ENCODE measurements at places on chromosomes 12 and 14.

GRCh38 chr12:64110864-64111263 lies 111.2 kb downstream of the KICS2 start:
- no peak for DNase-seq

- no peak for DNase-seq
Measured at GRCh38 chr12:65327207-65328076, 49.0 kb downstream of the MSRB3 start.

- DNase-seq = no peak
Measured at GRCh38 chr12:96007729-96008128, 11.6 kb upstream of the HAL start.

GRCh38 chr12:21656905-21657325 lies 727 bp downstream of the LDHB start:
- no peak for DNase-seq

DNA sequence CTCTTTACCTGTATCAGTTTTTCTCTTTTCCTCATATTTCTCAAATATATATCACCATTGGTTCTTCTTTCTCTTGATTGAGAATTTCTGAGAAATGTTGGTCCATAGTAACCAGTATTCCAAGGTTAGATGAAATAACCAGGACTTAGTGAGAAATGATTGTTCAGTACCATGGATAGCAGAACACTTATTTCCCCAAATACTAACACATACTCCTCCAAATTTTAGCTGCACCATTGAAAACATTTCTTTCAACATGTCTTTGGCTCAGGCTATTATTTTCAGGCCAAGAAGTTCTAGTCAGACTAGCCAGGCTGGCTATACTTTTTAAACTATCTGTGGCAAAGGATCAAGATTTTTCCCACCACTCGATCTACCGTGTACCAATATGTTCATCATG lies 113.3 kb downstream of the PTPRO start:
- DNase-seq = no peak

DNA sequence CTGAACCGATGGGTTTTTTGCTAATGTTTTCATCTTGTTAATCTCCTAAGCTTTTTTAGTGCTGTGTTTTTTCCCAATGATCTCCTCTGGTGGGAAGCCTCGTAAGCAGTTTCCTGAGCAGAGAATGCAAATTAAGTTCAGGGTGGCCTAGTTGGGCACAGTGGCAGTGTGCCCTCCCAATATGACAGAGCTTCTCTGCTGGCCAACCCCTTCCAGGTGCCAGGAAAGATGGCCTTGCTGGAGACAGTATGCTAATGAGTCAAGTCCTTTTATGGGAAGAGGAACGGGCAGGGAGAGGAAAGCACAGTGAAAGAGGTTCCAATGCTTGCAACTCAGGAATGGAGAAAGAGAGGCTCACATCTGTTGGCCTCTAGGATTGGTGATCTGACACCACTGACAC lies 115.8 kb downstream of the GCH1 start:
- no peak for DNase-seq

DNA sequence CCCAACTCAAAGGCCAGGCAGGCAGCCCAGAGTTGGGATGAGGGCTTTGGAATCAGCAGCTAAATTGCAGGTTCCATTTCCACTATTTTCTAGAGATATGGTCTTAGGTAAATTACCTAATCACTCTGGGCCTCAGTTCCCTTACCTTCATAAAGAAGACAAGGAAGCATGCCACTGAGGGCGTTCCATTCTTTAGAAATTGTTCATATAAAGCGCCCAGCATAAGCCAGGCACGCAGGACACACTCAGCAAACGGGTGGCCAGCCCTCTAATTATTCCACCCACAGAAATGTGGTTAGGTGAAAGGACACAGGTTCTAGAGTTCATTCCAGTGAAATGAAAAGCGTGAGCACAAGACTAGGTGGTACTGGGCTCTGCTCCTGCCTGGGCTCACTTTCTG lies 87.9 kb upstream of the BCL11B start:
- no peak for DNase-seq

DNA sequence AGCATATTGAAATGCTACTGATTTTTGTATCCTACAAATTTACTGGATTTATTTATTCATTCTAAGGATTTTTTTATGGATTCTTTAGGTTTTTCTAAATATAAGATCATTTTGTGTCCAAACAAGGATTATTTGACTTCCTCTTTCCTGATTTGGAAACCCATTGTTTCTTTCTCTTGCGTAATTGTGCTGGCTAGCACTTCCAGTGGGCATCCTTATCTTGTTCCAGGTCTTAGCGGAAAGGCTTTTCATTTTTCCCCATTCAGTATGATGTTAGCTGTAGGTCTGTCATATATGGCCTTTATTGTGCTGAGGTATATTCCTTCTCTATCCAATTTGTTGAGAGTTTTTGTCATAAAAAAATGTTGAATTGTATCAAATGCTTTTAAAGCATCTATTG lies 57.2 kb upstream of the RHOJ start:
- DNase-seq = no peak

DNA sequence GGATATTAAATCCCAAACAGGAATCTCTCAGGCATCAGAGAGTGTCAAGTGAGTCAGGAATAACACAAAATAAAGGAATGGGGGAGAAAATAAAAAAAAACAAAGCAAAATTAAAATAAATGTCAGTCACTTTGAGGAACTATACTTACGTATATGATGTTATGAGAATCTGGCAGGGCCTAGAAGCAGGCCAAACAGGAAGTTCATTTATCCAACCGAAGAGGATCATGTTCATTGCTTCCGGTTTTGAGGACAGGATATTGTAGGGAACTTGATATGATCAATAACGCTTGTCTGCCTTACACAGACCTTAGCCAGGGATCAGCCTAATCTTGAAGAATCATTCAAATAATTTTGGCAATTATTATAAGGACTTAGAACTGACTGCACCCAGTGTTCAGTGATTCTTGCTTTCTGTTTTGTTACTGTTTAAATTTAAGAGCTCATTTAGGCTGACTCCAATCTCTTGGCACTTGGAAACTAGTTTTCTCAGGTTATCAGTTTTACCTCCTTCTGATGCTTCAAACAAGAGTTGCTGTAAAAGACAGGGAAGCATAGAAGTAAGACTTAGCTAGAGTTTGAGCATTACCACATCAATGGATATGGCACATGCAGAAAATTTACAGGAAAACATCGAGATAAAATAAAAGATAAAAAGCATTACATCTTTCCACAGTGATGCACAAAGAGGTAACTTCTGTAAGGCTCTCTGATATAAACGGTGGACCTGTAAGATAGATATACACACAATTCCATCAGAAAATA lies 53.4 kb downstream of the ZFC3H1 start:
- no peak for DNase-seq

- DNase-seq = no peak
Measured at GRCh38 chr14:97414718-97415098, 617.5 kb downstream of the VRK1 start.

DNA sequence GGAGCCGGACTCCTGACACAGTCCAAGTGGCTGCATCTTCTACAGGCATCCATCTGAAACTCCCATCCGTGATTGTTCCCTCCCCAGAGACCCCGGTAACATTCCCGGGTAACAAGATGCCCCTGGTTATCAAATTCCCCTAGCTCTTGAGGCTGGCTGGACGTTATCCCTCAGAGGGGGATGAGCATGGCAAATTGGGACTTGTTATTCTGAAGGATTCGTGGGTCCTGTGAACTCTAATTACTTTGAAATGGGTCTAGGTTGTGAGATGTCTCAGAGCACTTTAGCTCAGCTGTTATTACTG lies 642 bp upstream of the PAN2 start:
- DNase-seq = no peak

DNA sequence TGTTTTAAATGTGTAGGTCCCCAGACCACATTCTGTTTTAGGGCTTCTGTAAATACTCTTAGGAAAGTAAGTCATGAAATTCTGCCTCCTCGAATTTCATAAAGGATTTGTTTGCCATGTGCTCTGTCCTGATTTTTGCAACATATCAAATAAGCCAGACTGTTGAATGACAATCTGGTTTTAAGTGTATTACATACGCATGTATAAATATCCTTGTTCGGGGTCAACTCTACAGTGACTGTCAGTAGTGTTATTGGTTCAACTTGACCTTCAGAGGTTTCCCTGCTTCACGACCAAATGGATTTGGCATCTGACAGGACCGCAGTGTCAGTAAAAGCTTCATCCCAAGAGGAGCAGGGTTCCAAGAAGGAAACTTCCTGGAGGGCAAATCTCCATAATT lies 52.7 kb downstream of the PPM1A start:
- DNase-seq = no peak

- DNase-seq = no peak
Measured at GRCh38 chr14:87687420-87687819, 305.6 kb downstream of the GALC start.

GRCh38 chr14:21711360-21711961 lies 37.8 kb upstream of the OR4E1 start:
- no peak for DNase-seq

- no peak for DNase-seq
Measured at GRCh38 chr14:106419376-106419965, 893.1 kb downstream of the TMEM121 start.

DNA sequence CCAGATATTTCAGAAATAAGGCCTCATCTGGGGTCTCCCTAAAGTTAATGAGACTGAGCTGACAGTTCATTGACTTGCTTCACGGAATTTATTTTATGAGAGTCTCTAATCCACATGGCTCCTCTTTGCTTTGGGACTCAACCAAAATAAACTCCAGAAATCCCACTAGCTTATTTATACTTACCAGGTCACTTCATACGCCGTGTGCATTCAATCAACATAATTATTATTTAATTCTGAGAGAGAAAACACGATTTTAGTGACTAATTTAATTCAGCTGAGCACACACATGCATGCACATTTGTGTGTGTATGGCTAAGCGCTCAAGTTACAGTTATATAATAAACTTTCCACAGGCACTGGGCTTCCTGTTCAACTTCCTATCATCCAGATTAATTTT lies 333.4 kb upstream of the CCDC196 start:
- no peak for DNase-seq

DNA sequence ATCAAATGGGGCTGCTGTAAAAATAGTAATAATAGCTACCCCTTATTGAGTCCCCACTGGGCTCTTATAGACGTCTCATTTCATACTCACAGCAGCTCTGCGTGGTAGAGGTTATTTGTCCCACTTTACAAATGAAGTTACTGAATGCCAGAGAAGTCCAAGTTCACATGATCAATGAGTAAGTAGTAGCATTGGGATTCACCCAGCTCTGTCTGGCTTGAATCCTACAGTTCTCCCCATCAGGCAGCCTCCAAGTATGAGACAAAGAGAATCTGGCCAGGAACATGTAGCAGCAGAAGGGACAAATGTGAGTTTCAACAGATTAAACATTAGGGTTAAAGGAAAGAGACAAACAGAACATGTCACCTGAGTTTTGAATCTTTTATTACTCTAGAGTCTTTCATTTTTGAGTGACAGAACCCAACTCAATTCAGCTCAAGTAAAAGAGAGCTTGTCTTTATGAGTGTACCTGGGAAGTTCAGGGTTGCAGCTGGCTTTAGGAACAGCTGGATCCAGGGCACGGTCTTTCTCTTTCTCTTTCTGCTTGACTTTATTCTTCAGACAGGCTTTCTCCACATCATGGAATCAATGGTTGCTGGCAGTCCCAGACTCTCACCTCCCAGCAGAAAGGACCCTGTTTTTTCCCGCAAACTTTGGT lies 64.1 kb upstream of the JDP2 start:
- DNase-seq = no peak

DNA sequence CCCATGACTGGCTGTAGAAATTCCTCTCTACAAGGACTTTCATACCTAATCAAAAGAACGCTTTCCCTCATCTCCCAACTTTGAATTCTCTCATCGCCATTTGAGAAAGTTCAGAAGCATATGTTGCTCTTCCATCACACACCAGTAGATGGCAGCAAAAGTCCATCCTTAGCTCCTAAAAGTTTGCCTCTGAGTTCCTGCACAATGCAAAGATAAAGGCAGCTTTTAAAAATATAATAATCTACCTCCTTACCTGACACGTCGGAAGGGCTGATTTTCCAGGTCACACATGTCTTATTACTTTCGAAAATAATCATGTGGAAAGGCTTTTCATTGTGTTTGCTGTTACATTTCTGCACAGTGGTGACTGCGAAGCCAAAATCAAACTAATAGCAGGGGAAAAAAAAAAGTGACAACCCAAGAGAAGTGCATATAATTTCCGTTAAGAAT lies 456.7 kb upstream of the SEL1L start:
- DNase-seq = peak; percentile 22
